ENCODE measurements at places on chromosomes 12 and 14.

DNA sequence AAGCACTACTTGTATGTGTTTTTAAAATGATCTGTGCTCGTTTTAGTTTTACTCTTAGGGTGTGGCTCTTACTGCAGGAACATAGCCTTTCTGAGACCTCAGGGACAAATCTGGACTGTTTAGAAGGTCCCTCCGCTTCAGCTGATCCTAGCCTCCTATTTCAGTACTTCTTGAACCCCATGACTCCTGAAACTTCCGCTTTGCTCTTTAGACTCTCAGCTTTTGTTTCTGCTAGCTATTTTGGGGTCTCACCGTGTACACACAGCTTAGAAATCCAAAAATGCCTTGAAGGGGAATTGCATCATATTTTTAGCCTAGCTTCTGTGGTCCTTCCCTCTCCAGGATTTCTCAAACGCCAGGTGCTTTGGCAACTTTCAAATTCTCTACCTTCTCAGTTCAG is 8.3 kb downstream of the OR11G2 start:
- no peak for DNase-seq

- no peak for DNase-seq
Observed at GRCh38 chr14:50452979-50453705, 56.5 kb upstream of the CDKL1 start.

GRCh38 chr12:3215410-3215975 is 138.3 kb downstream of the TSPAN9 start:
- DNase-seq: no peak

GRCh38 chr14:33799705-33800570 is 150.9 kb downstream of the EGLN3 start:
- DNase-seq: no peak

DNA sequence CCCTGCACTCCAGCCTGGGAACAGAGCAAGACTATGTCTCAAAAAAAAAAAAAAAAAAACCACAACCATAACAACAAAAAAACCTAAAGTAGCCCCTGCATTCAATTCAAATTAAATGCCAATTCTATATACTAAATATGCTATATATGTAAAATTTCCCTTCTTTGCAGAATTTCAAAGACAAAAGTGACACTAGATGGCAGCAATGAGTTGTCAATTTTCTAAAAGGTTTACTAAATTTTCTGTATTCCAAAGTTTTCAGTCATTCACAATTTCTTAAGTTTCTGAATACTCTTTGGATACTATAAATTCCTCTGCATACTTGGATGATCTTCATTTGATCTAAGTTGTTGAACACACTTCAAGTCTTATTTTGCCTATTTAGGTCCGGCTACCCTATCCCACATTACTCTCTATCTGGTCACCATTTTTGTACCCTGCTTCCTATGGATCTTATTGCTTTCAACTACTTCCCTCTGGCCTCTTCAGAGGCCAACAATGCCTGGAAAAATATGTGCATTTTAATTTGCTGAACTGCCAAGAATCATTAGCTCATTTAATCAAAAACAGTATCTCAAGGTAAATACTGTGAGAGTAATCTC is 27.9 kb downstream of the HNRNPC start:
- no peak for DNase-seq
